ENCODE measurements at places on chromosomes 7 and 10.

GRCh38 chr7:68334216-68334615 is 1264.1 kb upstream of the AUTS2 start:
- no peak for DNase-seq

GRCh38 chr7:44738051-44738723 is 10.5 kb upstream of the ZMIZ2 start:
- no peak for DNase-seq

GRCh38 chr10:33566001-33566400 is 231.5 kb upstream of the NRP1 start:
- no peak for DNase-seq

DNA sequence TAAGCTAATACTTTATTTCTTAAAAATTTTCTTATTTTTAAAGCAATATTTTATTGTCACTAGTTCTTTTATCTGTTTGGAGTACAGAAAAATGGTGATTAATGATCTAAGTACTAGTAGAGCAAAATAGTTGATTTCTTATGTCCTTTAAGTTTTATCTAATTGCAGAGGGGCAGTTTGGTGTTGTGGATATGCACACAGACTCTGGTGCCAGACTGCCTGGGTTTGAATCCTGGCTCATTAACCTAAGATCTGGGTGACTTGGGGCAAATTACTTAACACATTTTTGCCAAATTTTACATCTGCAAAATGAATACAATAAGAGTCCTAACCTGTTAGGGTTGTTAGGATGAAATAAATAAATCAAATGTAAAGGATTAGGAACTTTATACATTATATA is 10.7 kb upstream of the PRPS1L1 start:
- DNase-seq, result no peak

DNA sequence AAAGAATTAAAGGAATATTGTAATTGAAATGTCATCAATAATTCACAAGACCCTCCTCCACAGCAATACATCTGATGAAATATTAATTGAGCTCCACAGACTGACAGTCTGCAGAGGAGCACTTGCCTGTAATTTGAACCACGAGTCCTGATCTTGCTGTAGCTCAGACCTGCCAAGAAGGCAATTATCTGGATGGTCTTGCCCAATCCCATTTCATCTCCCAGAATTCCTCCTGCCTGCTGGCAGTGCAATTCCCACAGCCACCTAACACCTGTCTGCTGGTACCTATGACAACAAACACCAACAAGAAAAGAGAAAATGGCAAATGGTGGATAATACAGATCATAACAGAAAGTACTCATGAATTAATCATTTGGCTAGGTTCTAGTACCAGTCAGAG is 38.5 kb downstream of the ERCC6 start:
- DNase-seq, result no peak

DNA sequence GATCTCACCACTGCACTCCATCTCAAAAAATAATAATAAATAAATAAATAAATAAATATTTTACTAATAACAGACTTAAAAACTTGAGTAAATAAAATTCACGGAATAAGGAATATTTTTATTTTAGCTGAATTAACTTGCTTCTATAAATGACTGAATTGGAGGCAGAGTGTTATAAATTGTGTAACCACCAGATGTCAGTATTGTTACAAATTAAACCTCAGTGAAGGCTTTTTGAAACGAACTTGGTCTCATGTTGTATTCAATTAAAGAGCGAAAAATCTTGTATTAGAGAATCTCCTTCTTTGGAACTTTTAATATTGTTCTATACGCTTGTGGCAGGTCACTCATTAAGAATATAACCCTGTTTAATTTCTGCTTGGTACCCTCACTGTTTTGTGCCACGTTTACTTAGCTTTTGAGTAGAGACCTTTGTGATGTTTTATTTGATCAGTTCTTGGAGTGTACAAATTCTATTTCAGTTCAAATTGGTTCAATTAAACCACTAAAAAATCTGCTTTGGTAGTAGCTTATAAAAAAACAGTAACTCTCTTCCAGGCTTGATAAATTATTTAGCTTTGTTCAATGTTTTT is 45.6 kb upstream of the SCIN start:
- DNase-seq, result no peak

- DNase-seq, result no peak
Measured at GRCh38 chr7:125573126-125573525, 643.5 kb upstream of the POT1 start.

DNA sequence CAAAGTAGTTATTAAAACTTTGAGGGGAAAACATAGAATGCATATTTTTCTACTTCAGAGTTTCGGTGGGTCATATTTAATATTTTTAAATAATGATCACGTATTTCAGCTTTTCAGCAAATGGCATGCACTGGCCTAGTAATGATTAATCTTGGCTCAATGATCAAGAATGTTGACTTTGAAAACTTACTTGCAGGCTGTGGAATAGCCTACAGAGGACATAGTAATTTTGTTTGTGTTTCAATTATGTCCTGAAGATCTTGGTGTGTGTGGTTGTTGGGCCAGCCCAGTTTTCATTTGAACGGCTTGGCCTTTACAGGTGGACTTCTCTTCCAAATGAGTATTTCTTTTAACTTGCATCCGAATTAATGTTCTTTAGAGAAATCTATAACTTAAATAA is 35.1 kb downstream of the ADD3 start:
- no peak for DNase-seq
